ENCODE measurements at places on chromosomes 3 and 15.
A peak's percentile ranks its signal among the peaks of the same experiment; 100 is the strongest.

- peak; percentile 16 for DNase-seq
Measured at GRCh38 chr3:196423044-196423781, 9.0 kb downstream of the UBXN7 start.

DNA sequence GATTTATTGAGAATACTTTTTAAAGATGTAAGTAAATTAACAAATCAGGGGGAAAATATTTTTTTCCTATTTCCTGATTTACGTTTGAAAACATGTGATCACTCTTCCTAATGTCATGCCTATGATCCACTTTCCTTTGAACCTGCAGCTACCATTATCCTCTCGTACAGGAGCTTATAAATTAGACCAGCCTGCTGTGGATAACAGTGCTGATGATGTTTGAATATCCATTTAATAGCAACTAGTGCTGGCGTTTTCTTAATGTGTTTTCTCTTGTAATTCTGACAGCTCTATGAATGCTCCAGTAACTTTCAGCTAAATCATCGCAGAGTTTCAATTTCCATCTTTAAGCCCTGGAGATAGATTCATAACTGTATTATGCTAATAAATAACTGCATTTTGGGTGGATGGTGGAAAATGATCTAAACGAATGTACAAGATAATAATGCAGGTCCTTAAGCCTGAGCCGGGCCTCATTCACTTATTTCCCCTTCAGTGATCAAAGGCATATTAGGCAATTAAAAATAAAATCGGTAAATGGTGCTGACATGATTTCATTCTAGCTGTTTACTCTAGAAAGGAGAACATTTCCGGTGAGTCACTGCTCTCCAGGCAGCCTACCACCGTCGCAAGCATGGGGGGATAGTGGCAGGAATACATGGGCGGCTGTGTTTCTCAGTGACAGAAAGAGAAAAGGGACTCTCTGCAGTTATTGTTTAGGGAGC lies 58.5 kb upstream of the SLC24A5 start:
- no peak for DNase-seq

DNA sequence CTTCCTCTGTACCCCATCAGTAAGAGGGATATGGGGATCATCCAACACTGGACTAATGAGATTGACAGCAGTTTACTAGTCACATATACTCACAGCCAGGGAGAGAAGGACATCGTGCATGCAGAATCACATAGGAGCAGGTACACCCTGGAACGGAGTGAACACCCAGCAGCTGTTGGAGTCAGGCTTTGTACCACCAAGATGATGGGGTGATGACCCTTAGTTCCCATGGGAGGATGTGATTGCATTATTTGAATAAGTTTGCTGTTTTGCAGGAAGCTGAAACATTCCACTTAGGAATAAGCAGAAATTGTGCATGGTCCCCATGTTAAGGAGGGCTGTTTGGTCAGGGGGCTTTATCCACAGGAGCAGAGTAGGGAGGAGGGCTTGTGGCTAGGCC lies 482.7 kb upstream of the PDZRN3 start:
- DNase-seq: no peak

DNA sequence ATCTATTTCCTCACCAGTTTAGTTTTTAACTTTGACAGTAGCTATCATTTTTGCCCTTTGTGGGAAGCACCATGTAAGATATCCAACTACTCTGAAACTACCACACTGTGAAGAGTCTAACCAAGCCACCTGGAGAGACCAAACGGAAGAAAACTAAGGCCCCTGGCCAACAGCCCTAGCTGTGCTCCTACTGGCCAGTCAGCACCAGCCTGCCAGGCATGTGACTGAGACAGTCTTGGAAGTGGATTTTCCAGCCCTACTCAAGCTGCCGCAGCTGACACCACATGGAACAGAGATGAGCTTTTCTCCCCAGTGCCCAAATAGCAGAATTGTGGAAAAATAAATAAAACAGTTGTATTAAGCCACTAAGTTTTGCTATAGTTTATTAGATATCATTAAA lies 2.9 kb upstream of the TBC1D5 start:
- DNase-seq: no peak

DNA sequence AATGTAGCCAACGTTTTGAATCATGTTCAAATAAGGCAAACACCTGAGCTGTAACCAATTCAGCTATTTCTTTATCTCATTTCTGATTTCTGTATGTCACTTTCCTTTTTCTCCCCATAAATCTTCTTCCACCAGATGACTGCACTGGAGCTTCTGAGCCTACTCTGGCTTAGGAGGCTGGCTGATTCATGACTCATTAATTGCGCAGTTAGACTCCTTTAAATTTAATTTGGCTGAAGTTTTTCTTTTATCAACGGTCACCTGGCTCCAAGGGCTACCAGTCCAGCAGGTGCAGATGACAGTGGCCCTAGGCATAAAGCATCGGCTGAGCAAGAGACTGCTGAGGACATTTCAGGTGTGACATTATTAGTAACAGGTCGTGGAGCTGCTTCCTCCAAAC lies 39.6 kb upstream of the ITGA11 start:
- no peak for DNase-seq

DNA sequence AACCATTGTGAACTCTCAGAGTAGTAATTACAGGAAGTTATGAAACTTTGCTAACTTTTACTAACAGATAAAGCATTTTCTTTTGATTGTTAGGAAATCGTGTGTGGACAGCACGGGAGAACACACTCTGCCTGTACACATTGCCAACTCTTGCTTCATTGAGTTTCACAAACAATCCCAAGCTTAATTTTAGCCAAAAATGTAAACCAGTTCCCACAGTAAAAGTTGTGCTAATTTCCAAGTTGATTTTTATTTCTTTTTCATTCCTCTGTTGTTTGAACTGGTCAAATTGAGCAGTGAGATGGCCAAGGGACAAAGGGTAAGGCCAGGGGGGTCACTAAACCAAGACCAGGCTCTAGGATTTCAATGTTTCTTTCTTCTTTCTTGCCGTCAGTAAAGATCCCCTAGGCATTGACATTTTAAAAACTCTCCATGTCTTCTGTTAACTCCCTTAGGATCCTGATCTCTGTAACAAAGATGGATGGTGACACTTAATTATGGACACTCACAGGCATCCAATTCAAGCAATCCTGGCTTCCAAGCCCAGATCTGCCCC lies 414.9 kb downstream of the RBMS3 start:
- no peak for DNase-seq

GRCh38 chr15:101237251-101237650 lies 14.6 kb downstream of the CHSY1 start:
- DNase-seq: no peak

- no peak for DNase-seq
Measured at GRCh38 chr3:178246004-178246403, 290.2 kb upstream of the KCNMB2 start.

DNA sequence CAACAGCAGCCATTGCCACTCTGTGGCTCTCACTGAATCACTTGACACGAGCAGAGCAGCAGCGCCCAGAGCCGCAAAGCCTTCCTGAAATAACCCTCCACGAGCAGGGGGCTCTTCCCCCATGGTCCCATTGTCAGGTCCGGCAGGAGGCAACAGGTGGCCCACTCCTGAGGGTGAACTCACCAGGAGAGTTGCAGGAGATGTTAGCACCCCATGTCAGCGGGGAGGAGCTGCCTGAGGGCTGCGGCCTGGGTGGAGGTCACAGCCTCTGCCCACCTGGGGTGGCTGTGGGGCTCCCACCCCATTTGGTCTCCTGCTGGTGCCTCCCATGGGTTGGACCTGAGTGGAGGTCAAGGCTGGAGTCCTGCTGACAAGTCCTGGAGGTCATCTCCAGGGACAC lies 12.3 kb upstream of the C3orf22 start:
- DNase-seq: no peak

- DNase-seq: no peak
Measured at GRCh38 chr3:95352471-95352870, 1289.6 kb downstream of the NSUN3 start.

DNA sequence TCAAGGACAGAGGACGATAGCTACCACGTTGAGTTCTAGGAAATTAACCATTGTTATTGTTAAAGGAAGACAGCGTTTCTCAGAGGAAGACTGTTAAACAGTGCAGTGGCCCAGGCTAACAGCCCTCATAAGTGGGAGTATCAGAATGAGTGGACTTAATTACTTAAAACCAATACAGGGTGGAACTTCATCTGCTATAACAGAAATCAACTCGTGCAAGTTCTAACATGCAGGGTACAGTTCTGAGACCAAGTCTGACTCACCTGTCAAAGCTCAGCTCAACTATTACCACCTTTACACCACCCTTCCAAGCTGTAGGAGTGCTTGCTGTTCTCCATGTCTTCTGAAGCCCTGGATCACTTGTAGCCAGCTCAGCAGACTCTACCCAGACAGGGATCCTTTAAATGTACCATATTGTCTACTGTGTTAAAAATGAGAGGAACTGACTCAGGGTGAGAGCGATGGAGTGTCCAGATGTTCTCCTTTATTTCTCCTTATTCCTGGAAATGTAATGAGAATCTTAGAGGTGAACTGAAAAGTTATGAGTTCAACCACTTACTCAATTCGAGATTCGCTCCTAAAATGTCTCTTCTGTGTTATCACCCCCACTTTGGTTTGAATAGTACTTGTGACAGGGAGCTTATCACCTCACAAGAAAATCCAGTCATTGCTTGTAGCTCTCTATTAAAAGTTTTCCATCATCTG lies 26.5 kb downstream of the CD86 start:
- DNase-seq: no peak

DNA sequence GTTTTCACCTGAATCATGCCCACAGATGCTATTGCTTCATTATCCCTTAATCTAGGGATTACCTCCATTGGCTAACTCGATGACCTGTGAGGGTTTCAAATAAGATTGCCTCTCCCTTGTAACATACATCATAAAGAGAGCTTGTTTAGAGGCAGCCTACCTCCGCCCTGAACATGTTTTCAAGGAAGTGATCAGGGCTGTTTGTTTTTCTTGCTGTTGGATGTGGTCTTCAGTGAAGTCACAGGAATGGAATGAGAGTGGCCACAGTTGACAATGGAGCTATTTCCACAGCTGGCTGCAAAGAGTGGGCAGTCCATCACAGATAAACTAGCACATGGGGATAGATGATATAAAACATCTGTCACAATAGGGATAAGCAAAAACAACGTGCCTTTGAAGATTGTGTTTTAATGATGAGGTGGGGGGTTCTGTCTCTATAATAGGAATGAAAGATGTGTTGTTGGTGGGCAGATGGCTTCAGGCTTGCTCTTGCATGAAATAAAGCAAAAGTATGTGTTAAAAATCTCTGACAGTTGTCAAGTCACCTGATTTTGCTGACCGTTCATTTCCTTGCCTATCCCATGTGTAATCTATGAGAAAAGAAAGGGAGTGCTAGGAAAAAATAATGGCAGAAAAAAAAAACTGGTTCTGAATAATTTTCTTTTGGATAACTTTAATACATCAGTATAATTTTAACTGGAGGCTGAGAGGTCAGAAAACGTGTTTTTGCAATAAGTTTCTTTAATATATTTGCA lies 642.3 kb downstream of the RBMS3 start:
- no peak for DNase-seq

- no peak for DNase-seq
Measured at GRCh38 chr3:65006300-65006739, 318.5 kb upstream of the ADAMTS9 start.

GRCh38 chr3:188133646-188134045 lies 20.3 kb upstream of the LPP start:
- no peak for DNase-seq
